H1 (cell line): ENCODE measurements at places on chromosomes 11 and 22.

GRCh38 chr11:7638710-7639642 lies 34.3 kb downstream of the CYB5R2 start:
- H3K27ac ChIP-seq = no peak overlapping the region
- no peak for DNase-seq
- no peaks in the 10 kb centered on the region for H3K27me3 ChIP-seq
- H3K4me1 ChIP-seq = no peaks in the 10 kb centered on the region
- no peak overlapping the region for H3K4me3 ChIP-seq

DNA sequence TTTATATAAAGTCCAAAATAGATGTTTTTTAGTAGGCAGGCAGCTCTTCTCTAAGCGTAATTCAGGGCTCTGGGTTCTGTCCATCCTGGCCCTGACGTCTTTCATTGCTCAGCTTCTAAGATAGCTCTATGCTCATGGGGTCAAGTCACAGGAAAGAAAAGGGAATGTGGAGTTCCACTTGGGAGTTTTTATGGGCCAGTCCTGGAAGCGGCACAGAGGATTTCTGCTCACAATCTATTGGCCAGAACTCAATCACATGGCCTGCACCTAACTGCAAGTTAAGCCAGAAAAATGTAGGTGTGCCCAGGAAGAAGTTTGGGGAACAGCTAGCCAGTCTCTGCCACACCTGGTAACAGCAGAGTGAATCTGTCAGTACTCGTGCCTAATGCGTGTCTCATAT lies 7.4 kb upstream of the ZBTB16 start:
- no peak for DNase-seq
- H3K4me1 ChIP-seq = peaks cover 3% of the 10 kb centered on the region; the same call in 1 of the 2 replicates
- no peak overlapping the region for H3K27ac ChIP-seq
- H3K27me3 ChIP-seq = peaks cover 8% of the 10 kb centered on the region
- H3K4me3 ChIP-seq = no peak overlapping the region

DNA sequence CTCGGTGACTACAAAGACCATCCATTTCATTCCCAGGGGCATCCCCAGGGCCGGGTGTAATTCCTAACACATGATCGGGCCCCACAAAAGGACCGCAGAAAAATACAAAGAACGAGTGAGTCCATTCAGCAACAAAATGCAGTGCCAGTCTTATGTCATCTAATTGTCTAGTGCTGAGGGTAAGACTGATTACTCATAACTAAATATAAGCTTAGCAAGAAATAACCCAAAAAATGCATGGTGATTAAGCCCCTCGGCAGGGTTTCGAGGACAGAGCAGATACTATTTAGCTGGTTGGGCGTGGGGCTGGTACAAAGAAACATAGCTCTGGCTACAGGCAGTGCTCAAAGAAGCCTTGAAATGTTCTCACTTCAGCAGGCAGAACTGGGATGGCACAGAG lies 1078.9 kb downstream of the OPCML start:
- H3K27me3 ChIP-seq = no peaks in the 10 kb centered on the region
- DNase-seq = no peak
- H3K36me3 ChIP-seq = no peaks in the 10 kb centered on the region
- H3K4me1 ChIP-seq = peaks cover 13% of the 10 kb centered on the region
- no peak overlapping the region for H3K27ac ChIP-seq

DNA sequence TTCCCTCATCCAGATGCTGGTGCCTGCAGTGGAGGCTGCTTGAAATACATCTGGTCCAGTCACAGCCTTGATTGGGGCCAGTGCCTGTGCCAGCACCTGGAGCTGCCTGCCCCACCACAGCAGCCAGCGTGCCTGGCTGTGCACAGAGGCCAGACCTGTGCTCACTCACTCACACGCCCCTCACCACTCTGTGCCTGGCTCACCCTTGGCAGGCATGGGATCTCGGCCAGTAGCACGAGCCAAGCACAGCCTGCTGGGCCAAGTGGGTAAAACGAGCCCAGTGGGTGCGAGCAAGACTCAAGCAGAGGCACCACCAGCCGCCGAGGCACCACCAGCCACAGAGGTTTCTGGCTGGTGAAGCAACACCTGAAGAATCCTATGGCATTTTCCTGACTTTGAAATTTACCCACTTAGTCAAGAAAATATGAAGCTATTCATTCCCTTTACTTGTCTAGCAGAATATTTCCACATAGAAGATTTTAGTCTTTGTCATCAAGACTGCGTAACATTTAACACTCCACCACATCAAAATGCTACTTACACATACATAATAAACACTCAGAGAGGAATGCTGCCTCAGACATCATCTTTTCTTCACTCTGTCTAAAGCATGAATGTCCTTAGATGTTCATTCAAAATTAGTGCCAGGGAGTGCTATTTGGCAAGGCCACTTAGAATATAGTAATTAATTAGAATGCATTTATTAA lies 424.3 kb upstream of the FAT3 start:
- no peak overlapping the region for H3K4me3 ChIP-seq
- H3K27ac ChIP-seq = no peak overlapping the region
- H3K27me3 ChIP-seq = no peaks in the 10 kb centered on the region
- H3K4me1 ChIP-seq = peaks cover 5% of the 10 kb centered on the region
- H3K36me3 ChIP-seq = no peaks in the 10 kb centered on the region
- DNase-seq = no peak

DNA sequence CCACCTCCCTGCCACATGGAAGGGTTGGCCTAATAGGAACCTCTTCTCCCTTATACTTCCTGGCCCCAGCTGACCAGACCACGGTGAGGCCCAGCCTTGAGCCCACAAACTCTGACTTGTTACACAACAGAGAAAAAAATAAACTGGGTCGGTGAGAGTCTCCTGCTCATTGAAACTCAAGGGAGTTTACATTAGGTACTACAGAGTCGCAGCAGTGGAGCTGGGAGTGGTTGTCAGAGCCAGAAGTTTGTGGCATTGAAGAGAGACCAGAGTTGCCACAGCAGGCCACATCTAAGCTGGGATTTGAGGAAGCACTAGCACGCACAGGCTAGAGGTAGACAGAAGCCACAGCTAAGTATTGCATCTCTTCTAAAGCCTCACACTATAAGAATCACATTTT lies 296.2 kb downstream of the DDX10 start:
- H3K4me3 ChIP-seq = no peak overlapping the region
- peaks cover 12% of the 10 kb centered on the region; the same call in 1 of the 2 replicates for H3K4me1 ChIP-seq
- no peak overlapping the region for H3K27ac ChIP-seq
- DNase-seq = no peak
- H3K36me3 ChIP-seq = no peaks in the 10 kb centered on the region
